Sigmoid colon (tissue), 7 donors: ENCODE measurements at places on chromosomes 6 and 20. TPM values are rescaled to one million over a fixed set of nuclear protein-coding genes. Genes with fewer than 3 reads are reported as not detected.

PXDC1 gene
- 9.0 TPM for polyA plus RNA-seq

RGS17 gene
- polyA plus RNA-seq = not detected

CD93 gene
- 10.6 TPM for polyA plus RNA-seq

SALL4 gene
- polyA plus RNA-seq = 0.12 TPM

PRDM13 gene
- not detected for polyA plus RNA-seq

LST1 gene
- polyA plus RNA-seq = 24.7 TPM

NKX2-2 gene
- 0.60 TPM for polyA plus RNA-seq

TPD52L1 gene
- polyA plus RNA-seq = 21.8 TPM

DNMT3B gene
- polyA plus RNA-seq = 0.85 TPM

BMP7 gene
- polyA plus RNA-seq = under 0.01 TPM
